NCI-H2029 (cell line): ENCODE measurements at places on chromosomes 2 and 18.

- no peak for DNase-seq
Measured at GRCh38 chr2:50343150-50343830, 688.6 kb downstream of the NRXN1 start.

DNA sequence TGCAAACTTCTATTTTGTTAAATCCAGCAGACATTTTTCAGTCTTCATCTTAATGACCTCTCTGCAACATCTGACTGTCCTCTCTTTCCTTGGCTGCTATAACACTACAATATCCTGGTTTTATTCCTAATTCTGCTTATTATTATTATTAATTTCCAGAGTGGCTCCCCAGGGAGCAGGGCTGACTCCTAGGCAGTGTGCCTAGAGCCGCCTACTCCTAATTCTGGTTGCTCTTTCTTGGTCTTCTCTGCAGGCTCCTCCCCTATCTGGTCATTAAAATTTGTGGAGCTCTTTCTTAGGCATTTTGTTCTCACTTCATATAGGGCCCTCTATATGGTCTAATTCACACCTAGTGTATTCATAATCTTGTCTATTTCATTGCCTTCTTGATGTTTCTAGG is 10.8 kb downstream of the LOXL3 start:
- DNase-seq: no peak

DNA sequence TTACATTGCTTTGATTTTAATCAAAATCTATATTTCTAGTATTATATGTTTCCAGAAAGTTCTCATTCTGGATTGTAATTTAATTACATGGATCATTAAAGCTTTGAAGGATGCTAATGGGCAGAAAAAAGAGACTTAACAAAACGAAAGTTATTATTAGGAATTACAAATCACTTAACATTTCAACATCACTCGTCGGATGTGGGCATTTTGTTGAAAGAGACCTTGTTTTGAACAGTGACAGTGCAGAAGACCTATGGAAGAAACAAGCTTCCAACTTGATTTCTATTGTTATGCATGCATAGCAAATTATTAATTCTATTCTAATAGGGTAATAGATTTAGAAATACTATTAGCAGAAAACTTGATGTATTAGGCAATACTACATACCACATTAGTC is 31.4 kb upstream of the DARS1 start:
- no peak for DNase-seq

DNA sequence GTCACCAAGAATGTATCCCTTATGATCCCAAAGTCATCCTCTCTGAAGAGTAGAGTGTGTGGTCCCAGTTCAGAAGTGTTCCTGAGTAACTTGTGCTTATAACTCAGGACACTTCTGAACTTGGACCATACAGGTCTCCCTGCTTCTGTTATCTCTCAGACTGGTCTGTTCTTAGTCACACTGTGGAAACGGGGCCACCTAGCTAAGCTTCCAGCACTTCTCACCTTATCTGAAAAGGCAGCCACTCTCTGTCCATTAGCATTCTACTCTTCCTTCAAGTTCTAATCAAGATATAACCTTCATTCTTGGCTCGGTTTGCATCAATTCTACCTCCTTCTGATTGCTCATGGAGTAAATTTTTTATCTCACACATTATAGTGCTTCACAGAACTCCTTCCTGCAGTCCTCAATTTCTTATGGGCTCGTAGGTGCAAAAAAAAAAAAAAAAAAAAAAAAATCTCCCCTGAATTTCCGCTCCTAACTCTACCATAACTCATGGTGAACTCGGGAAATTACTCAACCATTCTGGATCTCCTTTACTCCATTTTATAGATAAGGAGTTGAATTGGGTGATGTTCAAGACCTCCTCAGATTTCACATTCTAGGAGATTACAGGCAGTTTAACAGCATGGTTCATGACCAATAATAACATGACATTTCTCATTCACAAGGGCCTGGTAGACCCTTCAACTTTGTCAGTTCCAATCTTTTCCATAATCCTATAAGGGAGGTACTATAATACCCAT is 108.4 kb downstream of the TACR1 start:
- DNase-seq: no peak

DNA sequence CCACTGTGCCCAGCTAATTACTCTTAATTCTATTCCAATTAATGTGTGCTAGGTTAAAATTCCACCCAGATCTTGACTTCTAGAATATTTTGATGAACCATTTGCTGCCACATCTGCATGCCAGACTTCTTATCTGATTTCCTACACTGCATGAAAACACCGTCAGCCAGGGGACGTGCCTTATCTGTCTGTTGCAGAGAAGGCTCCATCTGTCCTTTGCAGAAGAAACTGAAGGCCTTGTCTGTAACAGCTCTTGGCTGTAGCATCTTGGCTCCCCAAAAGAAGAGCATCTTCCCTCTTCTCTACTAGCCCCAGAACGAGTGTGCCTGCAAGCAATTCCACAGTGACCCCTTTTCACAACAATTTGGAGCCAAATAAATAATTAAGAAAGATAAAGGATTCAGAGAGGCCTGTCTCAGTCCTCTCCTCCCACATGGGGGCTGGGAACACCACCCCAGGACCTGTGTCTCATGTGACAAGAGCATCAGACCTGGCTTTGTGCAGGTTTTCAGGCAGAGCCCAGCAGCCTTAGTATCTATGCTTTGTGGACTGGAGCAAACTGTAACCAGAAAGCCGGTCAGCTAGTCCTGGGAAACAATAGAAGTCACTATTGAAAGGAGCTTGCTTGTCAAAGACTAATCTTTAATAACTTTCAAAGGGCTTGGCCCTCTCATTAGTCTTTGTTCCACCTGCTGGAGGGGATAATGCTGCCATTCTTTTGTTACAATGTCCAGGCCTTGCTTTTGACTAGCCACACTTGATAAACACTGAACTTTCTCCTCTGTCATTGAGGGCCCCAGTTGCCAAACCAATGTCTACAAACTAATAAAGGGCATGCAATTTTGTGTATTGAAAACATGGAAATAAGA is 84.0 kb upstream of the NEUROD1 start:
- no peak for DNase-seq

DNA sequence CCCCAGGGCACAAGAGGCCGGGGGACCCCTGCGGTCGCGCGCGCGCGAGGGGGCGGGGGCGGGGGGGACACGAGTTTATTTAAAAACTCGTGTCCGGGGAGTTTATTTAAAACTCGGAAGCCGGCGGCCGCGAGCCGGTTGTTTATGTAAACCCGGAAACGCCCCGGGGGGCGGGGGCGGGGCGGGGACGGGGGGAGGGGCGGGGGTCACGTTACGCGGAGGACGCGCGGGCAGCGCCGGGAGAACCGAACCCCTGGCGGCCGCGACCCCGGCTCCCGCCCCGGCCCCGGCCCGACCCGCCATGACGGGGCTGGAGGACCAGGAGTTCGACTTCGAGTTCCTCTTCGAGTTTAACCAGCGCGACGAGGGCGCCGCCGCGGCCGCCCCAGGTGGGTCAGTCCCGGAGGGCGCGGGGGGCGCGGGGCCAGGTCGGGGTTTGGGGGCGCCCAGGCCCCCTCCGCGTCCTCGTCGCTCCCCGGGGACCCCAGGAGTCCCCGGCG is 4.4 kb downstream of the NFATC1 start:
- DNase-seq: no peak

- no peak for DNase-seq
Measured at GRCh38 chr18:59690186-59690982, 6.8 kb downstream of the CCBE1 start.

- no peak for DNase-seq
Measured at GRCh38 chr18:13273800-13274199, 55.2 kb downstream of the LDLRAD4 start.

DNA sequence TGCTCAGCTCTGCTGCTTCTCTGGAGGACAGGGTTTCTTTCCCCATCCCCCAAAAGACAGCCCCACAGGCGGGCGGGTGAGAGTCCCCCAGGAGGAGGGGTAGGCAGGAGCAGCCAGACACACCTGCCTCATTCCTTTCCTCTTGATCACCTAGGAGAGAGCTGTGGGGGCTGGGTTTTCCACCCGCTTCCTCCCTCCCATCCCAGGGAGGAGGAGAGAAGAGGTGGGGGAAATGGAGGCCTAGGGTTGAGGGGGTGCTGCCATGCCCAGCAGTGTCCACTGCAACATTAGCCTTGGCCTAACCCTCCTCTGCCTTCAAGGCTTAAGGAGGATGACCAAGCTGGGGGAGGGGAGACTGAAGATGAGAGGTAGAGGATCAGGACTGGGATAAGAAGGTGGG is 14.7 kb downstream of the WNT10A start:
- no peak for DNase-seq

DNA sequence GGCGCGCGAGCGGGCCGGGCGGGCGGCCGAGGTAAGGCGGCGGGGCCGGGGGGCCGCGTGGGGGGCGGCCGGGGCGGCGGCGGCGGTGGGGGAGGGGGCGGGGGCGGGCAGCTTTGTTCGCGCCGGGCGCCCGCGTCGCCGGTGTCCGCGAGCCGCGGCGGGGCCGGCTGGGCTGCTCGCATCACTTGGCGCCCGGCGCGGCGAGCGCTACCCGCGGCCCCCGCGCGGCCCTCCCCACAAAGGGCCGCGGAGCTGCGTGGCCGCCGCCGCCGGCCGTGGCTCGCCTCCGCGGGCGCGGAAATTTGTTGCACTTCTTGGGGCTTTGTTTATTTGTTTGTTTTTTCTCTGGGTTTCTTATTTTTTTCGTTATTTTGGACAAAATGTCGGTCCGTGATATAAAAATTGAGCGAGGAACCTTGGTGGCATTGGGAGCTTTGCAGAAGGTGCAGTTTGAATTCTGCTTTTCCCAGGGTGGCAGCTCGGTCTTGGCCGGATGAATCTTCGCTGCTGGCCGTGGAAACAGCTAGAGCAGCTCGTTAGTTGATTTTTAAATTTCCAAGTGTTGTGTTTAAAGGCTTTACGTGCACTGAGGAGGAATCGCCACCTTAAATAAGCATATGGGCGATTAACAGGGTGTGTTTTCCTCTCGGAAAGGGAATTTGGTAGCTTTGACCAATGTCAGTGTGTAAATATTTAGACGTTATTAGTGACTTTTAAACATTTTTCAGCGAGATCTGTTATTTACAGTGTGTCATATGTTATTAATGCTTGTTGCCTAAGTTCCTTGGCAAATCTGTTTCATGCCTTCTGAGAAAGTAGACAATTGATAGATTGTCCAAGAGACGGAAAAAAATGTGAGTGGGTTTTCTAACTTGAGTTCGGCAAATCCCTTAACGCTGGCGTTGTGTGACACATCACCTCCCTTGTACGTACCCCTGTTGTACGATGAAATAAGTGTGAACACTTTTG is 822 bp downstream of the UBE2E3 start:
- DNase-seq: no peak

GRCh38 chr2:43707255-43708015 is 31.2 kb upstream of the C1GALT1C1L start:
- no peak for DNase-seq

- no peak for DNase-seq
Measured at GRCh38 chr18:78805840-78806239, 173.8 kb upstream of the SALL3 start.

DNA sequence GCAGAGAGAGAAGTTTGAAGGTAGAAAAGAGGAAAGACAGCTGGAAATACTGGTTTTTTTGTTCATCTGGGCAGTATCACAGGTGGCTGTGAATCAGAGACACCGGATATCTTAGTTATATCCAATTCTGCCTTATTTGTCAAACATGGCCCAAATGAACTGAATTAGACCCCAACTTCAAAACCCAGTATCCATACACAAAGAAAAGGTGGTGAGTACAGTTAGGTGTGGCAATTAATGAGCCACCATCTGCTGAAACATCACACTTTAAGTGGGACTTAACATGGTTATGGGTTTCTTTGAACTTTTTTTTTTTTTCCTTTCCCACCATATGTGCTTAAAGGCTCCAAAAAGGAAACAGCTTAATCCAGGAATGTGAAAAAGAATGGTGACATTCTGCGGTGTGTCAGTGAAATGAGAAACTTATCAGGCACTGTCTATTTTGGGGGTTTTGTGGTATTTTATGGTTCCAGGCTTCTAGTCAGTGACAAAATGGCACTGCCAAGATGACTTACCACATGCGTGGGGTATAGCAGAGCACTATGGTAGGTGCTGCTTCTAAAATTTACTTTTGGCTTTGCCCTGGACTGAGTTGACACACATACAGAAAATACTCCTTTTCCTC is 5.0 kb upstream of the TMEM178A start:
- no peak for DNase-seq

GRCh38 chr18:62690236-62690815 is 25.0 kb upstream of the PHLPP1 start:
- no peak for DNase-seq

DNA sequence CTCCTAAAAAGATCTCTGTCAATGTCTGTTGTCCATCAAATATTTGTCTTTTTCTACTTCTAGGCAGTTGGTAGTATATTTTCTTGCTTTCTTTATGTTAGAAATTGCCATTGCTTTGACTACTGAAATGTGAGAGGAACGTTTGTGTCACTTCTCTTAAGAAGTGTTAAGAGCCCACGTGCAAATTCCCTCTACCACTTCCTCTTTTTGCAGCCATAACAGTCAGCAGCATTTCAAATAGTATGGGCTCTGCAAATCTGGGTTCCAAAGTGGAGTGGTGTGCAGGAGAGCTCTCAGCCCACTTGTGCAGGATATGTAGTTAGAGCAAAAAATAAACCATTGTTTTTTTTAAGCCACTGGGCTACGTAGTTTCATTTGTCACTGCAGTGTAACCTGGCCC is 314.0 kb downstream of the MEIS1 start:
- no peak for DNase-seq

GRCh38 chr2:143148011-143148410 is 18.8 kb downstream of the ARHGAP15 start:
- DNase-seq: no peak

DNA sequence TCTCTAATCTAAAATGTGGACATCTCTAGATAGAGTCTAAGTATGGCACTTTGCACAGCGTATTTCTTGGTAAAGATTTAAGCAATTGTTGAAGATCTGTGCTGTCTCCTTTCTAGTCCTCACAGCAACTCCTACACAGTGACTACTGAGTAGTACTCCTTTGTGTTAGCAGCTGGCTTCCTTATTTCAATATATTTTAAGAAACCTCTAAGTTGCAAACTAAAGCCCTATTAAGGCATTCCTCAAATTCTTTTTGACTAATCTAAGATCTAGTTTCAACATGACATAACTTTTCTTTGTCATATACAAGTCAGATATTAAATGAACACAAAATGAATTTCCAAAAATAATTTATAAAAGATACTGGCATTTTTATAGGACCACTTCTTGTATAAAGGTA is 121.8 kb upstream of the DNAJC10 start:
- DNase-seq: no peak

GRCh38 chr18:13362607-13363006 is 144.0 kb downstream of the LDLRAD4 start:
- DNase-seq: no peak

GRCh38 chr2:70850925-70851324 is 15.3 kb upstream of the CD207 start:
- no peak for DNase-seq
